ENCODE measurements at places on chromosomes 11 and 22.

DNA sequence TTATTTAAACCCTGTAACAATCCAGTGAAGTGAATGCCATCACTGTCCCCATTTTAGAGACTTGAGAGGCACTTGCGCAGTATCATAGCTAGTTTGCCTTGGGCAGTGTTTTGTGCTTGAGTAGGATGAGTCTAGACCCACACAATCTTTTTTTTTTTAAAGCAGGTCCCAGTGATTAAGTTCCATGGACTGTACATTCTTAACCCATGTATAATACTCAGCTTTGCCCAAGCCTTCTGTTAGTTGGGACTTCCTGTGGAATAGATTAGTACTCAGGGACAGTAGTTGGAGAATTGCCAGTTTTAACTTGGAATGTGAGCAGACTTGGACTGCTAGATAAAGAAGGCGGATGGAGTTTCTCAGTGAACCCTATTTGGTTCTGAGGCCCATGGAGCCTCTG lies 108.6 kb upstream of the RASSF10 start:
- no peak for DNase-seq

DNA sequence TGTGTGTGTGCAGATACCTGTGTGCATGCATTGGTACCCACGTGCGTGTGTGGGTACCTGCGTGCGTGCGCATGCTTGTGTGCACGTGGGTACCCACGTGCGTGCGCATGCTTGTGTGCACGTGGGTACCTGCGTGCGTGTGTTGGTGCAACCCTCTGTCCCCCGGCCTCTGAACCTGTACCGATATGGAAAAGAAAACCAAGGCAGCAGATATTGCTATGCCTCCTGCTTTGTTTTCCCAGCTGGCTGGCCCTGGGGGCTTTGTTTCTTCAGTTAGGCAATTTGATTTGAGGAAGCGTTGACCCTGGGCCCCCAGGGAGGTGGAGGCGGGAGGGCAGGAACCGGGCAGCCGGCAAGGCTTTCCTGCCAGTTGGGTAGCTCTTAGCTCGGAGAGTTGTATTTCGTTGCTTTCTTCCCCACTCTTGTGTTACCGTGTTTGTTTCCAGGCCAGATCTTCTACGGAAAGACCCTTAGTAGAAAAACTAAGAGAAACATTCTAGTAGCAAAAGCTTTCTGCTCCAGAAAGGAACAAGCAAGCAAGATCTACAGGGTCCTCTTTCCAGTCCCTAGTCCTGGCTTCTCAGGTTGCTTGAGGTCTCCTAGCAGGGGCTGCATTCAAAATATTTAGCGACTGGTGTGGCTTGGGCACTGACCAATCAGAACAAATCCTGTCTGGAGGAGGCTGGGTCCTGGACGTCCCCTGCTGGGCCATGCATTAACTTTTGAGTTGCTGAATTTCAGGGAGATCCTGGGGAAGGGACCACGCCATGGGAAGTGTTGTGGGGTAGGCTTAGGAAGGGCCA lies 26.3 kb upstream of the SORL1-AS1 start:
- no peak for DNase-seq

- DNase-seq, result no peak
These were observed 38.9 kb upstream of the CCDC89 start for GRCh38 chr11:85724748-85725465.

- no peak for DNase-seq
These were observed 510.3 kb downstream of the BRD1 start for GRCh38 chr22:49317369-49317768.

DNA sequence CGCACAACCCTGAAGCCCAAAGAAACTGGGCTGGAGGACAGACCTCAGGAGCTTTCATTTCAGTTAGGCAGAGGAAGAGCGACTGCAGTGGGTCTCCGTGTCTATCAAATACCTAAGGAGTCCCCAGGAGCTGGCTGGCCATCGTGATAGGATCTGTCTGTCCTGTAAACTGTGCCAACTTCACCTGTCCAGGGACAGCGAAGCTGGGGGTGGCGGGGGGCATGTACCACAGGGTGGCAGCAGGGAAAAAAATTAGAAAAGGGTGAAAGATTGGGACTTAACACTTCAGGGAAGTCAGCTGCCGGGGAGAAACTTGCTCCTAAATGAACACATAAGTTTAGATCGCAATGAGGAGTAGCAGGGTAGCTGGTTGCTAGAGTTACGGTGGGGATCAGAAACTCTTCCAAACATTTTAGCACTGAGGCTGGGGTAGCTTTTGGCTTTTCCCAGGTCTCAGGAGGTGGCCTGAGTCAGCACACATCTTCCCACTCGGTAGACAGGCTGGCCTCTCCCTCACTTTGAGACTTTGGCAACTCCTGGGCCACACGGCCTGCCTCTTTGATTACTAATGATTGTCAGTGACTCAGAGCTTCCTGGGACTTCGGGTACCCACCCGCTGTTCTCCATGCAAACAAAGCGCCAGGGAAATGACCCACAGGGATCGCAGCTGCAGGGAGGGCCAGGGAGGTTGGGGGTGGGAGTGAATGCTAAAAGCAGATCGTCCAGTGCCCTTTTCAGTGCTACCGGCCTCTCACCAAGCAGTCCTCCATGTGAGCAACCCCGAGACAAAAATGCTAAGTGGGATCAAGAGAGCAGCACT lies 2.9 kb upstream of the MTFP1 start:
- DNase-seq, result no peak

DNA sequence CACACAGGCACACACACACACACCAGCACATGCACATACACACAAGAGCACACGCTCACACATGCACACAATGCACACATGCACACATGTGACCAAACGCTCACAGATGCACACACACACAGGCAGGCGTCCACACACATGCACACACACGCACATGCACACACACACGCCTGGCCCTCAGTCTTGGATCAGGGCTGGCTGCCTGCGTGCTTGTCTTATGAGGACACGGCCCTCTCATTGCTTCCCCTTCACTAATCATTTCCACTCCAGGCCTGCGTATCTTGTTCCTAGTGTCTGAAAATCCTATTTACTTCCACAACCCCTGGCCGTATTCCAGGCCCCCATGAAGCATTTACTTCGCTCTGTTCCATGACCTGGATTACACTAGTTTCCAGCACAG lies 740.5 kb downstream of the BRD1 start:
- no peak for DNase-seq

- DNase-seq, result no peak
These were observed 33.2 kb downstream of the CTSC start for GRCh38 chr11:88304352-88304751.

DNA sequence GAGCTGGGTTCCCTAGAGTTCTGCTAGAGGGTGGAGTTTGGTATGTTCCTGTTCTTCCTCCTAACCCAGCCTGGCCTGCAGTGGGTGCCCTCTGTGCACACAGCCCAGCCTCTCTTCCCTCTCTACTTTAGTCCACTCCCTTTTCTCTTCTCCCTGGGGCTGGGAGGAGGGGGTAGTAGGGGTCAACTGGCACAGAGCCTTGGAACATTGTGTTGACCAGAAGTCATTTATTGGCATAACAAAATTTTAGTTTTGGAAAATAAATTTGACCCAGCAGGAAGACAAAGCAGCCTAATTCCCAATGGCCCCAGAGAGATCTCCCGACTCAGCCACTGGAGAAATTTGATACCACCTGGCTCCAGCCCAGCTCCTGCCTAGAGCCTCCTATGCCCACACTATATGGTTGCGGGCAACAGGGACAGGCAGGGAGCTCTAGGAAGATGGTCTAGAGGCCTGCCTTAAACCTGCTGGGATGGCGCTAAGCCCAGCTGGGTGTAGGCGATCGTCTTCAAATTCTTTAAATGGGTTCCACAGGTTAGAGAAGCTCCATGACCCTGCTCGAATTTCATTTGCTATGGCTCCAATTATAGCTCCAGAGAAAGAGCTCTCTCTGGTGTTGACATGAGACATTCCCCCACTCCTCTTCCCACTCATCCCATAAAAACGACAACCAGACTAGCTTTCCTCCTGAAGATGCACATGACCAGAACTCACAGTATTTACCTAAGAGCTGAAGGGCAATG lies 9.9 kb downstream of the PCSK7 start:
- DNase-seq, result no peak

GRCh38 chr22:49923445-49923844 lies 5.0 kb downstream of the CRELD2 start:
- no peak for DNase-seq

DNA sequence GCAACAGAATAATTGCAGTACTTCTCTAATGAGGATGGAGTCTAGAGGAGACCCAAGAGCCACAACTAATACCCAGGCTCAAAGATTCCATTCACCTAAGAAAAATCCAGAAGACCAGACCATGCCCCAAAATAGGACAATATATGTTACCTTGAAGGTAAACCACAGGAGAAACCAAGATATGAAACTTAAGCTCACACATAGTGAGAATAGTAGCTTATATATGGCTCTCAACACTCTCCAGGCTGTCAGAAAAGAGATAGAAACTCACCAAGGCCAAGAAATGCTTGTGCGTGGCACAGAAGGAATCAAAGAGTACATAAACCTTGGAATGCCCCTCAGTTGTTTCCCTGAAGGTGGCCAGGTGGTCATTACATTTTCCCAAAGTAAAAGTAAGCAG lies 9.1 kb downstream of the FAM111A start:
- DNase-seq, result no peak

DNA sequence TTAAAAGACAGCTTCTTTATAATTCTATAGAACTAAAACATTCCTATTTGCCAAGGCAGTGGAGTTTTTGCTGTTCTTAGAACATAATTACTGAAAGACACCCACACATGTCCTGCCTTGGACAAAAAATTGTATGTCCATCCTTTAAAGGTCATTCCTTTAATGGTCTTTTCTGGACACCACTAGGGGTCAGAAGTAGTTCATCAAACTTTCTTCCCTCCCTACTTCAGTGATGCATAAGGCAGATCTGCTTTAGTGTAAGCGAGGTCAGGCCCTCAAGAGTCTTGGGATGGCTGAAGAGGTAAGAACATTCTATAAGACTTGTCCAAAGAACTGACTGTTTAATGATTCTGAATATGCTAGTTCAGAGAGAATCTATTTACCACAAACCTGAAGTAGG lies 4.3 kb upstream of the OR51V1 start:
- no peak for DNase-seq

DNA sequence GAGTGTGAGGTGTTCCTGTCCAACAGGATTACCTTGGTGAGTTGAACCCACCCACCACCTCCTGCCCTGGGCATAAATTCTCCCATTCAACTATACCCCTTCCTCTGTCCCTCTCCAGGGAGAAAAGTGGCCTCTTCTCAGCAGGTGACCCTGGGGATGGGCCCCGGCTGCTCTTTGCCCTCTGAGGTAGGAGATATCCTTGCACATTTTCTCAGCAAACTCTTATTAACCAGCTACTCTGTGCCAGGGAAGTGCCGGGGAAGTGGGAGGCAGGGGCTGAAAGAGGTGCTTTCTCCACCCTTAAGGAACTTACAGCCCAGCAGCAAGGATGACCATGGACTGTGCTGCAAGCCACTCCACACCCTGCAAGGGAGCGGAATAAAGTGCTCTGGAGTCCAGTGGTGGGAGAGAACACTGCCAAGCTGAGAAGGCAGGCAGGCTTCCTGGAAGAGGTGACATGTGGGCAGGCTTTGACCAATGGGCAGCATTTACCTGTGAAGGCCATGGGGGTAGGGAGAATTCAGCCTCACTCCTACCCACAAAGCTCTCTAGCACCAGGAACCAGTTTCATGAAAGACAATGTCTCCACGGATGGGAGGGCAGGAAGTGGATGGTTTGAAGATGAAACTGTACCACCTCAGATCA lies 21.9 kb upstream of the OAF start:
- DNase-seq, result no peak

- no peak for DNase-seq
These were observed 82.0 kb upstream of the RAB1B start for GRCh38 chr11:66186470-66186869.

DNA sequence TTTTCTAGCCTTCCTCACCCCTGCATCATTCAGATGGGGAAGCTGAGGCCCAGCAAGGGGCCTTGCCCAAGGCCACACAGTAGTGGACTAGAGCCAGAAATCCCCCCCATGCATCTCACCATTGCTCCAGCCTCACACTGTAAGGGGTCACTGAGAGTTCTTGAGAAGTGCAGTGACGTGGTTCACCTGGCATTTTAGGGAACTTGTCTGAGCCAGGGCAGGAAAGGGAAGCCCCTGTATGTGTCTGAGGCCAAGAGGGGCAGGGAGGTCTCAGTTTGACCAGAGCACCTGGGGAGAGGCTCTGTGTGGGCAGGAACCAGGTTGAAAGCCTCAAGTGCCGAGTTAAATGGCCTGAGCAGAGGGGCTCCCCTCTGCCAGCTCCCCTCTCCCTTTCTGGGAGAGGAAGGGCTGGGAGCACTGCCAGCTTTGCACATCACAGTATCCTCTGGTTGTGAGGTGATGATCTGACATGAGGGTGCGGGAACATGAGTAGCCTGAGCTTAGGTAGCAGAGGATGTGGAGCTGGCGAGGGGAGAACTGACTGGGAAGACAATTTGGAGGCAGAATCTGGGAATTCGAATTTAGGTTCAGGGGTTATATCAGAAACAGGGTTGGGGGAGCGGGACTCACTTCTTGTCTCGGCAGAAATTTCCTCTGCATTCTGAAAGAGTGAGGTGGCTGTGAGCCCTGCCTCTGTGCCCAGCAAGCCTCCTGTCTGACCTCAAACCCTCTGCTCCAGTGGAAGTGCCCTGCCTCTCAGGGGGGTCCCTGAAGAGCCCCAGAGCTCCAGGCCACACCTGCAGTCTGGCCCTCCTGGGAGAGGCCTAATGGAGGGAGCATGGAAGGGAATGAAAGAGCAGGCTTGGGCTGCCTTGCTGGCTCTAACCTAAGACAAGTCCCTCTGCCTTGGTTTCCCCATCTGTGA lies 14.6 kb downstream of the ARHGEF17 start:
- DNase-seq, result no peak

DNA sequence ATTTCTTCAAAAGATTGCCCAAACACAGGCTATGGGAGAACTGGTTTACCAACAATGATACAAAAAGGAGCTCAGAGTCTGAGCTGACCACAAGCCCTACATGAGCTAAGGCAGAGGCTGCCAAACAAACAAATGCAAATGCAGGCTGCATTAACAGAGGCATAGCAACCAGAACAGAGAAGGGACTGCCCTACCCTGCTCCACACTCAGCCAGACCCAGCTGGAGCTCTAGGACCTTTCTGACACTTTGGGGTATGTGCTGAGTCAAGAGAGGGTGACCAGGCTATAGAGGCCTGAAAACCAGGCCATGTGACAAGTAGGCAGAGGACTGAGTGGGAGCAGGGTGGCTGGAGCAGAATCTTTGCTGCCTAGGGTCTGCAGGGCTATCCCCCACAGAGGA lies 17.8 kb upstream of the P2RY2 start:
- DNase-seq, result no peak

DNA sequence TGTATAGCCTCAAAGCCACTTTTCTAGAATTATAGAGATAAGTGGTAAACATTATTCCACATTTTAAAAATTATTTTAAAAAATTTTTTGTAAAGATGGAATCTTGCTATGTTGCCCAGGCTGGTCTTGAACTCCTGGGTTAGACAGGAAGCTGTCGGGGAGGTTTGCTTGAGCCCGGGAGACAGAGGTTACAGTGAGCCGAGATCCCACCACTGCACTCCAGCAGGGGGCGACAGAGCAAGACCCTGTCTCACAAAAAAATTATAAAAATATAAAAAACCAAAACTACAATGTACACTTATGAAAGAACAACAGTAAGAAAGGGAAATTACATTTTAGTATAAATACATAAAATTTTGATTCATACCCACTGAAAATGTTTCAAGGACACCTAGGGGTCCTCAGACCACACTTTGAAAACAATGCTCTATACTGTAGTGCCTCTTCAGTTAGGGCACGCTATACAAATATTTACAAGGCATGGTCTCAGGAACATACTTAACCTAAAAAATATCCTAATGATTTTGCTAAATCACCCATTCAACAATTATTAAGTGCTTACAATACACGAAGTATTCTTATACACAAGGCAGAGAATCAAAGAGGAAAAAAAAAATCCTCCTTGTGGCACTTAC lies 111.2 kb downstream of the MRTFA start:
- DNase-seq, result no peak
